ENCODE measurements at places on chromosomes 4 and X. TPM values are rescaled to one million over a fixed set of nuclear protein-coding genes. Genes with fewer than 3 reads are reported as not detected.
A peak's percentile ranks its signal among the peaks of the same experiment; 100 is the strongest.

BLOC1S4 gene
- total RNA-seq = 9.7 TPM

- DNase-seq = no peak
- no peaks in the 10 kb centered on the region for H3K4me1 ChIP-seq
- no peak overlapping the region for H3K27ac ChIP-seq
- no peaks in the 10 kb centered on the region for H3K27me3 ChIP-seq
Observed at GRCh38 chr4:3384391-3384770, 57.4 kb upstream of the HGFAC start.

DNA sequence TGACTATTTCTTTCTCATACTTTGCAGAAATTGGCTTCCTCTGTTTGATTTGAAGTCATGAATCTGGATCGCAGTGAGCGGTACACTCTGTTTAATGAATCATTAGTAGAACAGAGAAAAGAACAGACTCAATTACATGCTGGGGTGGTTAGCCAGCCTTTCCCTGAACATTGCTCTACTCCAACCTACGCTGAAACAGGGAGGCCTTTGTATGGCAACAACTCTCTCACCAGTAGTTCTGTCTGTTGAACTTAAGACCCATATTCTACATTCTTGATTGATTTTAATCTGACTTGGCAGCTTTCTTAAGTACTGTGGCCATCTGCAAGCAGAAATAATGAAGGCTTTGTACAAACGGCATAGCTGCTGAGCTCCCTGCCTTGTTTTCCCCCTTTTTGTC, 19.0 kb upstream of the AP1S2 start:
- DNase-seq = no peak
- H3K36me3 ChIP-seq = no peaks in the 10 kb centered on the region
- no peaks in the 10 kb centered on the region for H3K4me1 ChIP-seq
- H3K4me3 ChIP-seq = no peak overlapping the region
- no peaks in the 10 kb centered on the region for H3K27me3 ChIP-seq

- H3K36me3 ChIP-seq = no peaks in the 10 kb centered on the region
- no peak overlapping the region for H3K27ac ChIP-seq
- no peak for DNase-seq
- no peaks in the 10 kb centered on the region for H3K27me3 ChIP-seq
- H3K4me3 ChIP-seq = no peak overlapping the region
- no peaks in the 10 kb centered on the region for H3K4me1 ChIP-seq
Observed at GRCh38 chr4:15186149-15186548, 183.9 kb downstream of the CPEB2 start.

IL2RG gene
- total RNA-seq = not detected

- DNase-seq = no peak
- no peaks in the 10 kb centered on the region for H3K27me3 ChIP-seq
- no peaks in the 10 kb centered on the region for H3K4me1 ChIP-seq
- H3K36me3 ChIP-seq = no peaks in the 10 kb centered on the region
- H3K27ac ChIP-seq = no peak overlapping the region
Observed at GRCh38 chr4:46979726-46980125, 13.7 kb downstream of the GABRA4 start.

GRCh38 chr4:150130933-150131332, 52.7 kb downstream of the DCLK2 start:
- no peaks in the 10 kb centered on the region for H3K27me3 ChIP-seq
- no peak overlapping the region for H3K4me3 ChIP-seq
- no peaks in the 10 kb centered on the region for H3K4me1 ChIP-seq
- no peak overlapping the region for H3K27ac ChIP-seq
- no peak for DNase-seq
- no peaks in the 10 kb centered on the region for H3K36me3 ChIP-seq

BMPR1B gene
- total RNA-seq = 4.5 TPM

LDB2 gene
- 298 TPM for total RNA-seq

PCYT1B gene
- 7.8 TPM for total RNA-seq

DNA sequence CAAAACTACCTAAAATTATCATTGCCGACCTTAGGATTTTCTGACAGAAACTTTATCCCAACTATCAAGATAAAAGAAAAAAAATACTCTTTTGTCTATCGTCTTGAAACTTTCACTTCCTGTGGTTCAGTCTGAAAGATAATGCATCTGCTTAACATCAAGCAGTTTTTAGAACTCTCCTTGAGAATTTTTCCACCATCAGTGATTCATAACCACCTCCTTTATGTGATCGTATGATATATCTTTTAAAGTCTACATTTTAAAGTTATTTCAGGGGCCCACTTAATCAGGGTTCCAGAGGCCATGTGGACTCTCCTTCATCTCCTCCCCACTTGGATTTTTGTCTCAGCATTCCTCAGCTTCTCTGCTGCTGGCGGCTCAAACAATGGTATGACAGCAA, 272.8 kb upstream of the TENM3 start:
- H3K4me1 ChIP-seq = no peaks in the 10 kb centered on the region
- no peaks in the 10 kb centered on the region for H3K27me3 ChIP-seq
- H3K4me3 ChIP-seq = no peak overlapping the region
- no peak for DNase-seq
- no peaks in the 10 kb centered on the region for H3K36me3 ChIP-seq

DNA sequence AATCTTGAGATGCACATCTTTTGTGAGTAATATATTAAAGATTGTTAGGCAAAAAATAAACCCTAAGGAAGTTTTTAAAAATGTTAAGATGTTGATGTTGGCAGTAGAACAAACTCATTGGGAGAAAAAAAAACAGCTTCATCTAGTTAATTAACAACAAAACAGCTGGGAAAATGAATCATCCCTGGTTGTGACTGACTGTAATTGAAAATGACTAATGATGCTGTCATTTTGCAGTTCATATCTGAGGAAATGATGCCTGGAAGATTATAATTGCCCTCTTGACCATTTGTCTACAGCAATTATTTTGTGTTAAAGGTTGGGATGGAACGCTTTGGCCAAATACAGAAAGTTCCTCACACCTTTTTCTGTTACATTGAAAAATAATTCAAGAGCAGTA, 760.4 kb upstream of the FTHL17 start:
- H3K27ac ChIP-seq = no peak overlapping the region
- H3K4me3 ChIP-seq = no peak overlapping the region
- H3K4me1 ChIP-seq = no peaks in the 10 kb centered on the region
- no peak for DNase-seq

WDR1 gene
- 517 TPM for total RNA-seq

DNA sequence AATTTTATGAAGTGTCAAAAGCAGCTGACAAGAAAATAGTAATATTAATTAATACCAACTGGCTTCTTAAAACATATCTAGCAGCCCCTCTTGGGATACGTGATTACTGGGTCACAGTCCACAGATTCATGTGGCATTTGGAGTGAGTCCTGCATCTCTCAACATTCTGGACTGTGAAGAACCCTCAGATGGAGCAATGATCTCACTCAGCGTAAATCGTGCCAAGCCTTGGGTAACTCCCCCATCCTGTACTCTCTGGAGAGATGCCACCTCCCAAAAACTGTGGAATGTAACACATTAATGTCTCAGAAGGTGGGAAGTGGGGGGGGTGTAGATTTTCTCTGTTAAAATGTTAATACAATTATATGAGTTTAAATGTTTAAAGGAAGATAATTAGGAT, 118.2 kb upstream of the IQCM start:
- H3K36me3 ChIP-seq = no peaks in the 10 kb centered on the region
- DNase-seq = no peak
- H3K4me1 ChIP-seq = no peaks in the 10 kb centered on the region
- H3K27ac ChIP-seq = no peak overlapping the region
- no peaks in the 10 kb centered on the region for H3K27me3 ChIP-seq
- no peak overlapping the region for H3K4me3 ChIP-seq

DNA sequence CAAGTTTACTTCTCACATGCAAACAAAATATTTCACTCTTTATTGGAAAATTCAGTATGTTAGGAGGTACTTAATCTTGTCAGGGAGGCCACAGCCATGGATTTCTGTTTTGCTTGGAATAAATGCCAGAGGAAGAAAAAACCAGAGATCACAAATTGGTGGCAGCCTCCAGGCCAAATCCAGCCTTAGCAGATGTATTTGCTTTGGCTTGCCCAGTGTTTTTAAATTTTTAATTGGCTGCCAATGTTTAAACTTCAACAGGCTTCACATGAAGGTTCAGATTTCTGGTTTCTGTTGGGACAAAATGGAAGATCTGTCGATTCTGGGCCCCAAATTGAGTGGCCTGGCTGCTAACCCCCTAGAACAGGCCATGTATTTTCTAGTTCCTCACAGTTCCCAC, 19.2 kb downstream of the YY2 start:
- H3K36me3 ChIP-seq = no peaks in the 10 kb centered on the region
- no peak overlapping the region for H3K27ac ChIP-seq
- no peaks in the 10 kb centered on the region for H3K27me3 ChIP-seq
- no peak for DNase-seq

PDLIM5 gene
- total RNA-seq = 283 TPM

MAGEA12 gene
- not detected for total RNA-seq

- H3K4me1 ChIP-seq = no peaks in the 10 kb centered on the region
- H3K36me3 ChIP-seq = no peaks in the 10 kb centered on the region
- no peaks in the 10 kb centered on the region for H3K27me3 ChIP-seq
Observed at GRCh38 chr4:119130365-119131065, 5.1 kb upstream of the MYOZ2 start.

MAGEB2 gene
- not detected for total RNA-seq

- no peaks in the 10 kb centered on the region for H3K27me3 ChIP-seq
- no peak overlapping the region for H3K27ac ChIP-seq
- H3K4me3 ChIP-seq = no peak overlapping the region
- H3K36me3 ChIP-seq = no peaks in the 10 kb centered on the region
- H3K4me1 ChIP-seq = no peaks in the 10 kb centered on the region
Observed at GRCh38 chr4:122783301-122784215, 43.1 kb upstream of the FGF2 start.

CPZ gene
- total RNA-seq = 8.9 TPM

DNA sequence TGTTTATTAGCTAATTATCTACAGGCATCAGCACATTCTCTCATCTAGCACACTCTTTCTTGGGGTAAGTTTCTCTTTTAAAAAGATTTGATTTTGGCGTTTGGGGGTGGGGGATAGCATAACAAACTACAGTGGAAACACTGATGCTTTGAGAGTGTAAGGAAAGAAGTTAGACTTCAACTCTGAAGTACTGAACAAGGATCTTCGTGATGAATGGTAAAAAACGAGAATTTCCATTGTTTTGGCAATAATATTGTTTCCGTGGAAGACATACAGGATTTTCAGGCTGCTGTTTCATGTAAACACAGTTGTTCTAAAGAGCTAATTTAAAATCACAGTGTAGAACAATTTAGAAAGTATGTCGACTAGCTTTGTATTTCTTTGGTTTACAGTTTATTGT, 451 bp downstream of the LPAR4 start:
- H3K4me1 ChIP-seq = no peaks in the 10 kb centered on the region
- H3K27me3 ChIP-seq = no peaks in the 10 kb centered on the region
- no peak overlapping the region for H3K27ac ChIP-seq
- H3K4me3 ChIP-seq = peak overlapping the region; percentile 12
- DNase-seq = no peak
- no peaks in the 10 kb centered on the region for H3K36me3 ChIP-seq

PDZD4 gene
- 2.6 TPM for total RNA-seq

DNA sequence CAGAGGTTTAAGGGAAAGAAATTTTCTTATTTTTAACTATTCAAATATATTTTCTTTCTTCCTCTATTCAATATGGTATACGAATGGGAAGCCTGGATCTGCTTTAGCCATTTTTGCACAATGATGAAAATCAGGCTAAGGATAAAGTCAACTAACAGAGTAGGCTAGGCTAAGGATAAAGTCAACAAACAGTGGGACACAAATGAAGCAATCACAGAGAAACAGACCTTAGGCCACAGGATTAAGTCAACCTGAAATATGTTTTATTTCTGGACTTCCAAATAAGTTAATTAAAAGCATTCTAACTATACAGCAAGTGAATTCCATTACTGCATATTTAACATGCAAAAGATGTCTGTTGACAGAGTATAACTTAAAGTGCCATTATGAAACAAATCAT, 17.0 kb downstream of the DYNLT3 start:
- no peak overlapping the region for H3K4me3 ChIP-seq
- H3K27me3 ChIP-seq = no peaks in the 10 kb centered on the region
- H3K4me1 ChIP-seq = no peaks in the 10 kb centered on the region
- DNase-seq = no peak
- no peak overlapping the region for H3K27ac ChIP-seq
- no peaks in the 10 kb centered on the region for H3K36me3 ChIP-seq

GRCh38 chrX:39905538-39905891, 192.2 kb downstream of the BCOR start:
- peak overlapping the region; percentile 68 for H3K27ac ChIP-seq
- H3K4me3 ChIP-seq = no peak overlapping the region
- no peaks in the 10 kb centered on the region for H3K27me3 ChIP-seq
- no peaks in the 10 kb centered on the region for H3K4me1 ChIP-seq

Measured in uterus (tissue), 4 donors.